NCI-H2029 treated with DMSO at 0.1 percent for 48 hours (cell line): ENCODE measurements at places on chromosomes 5 and 9.

DNA sequence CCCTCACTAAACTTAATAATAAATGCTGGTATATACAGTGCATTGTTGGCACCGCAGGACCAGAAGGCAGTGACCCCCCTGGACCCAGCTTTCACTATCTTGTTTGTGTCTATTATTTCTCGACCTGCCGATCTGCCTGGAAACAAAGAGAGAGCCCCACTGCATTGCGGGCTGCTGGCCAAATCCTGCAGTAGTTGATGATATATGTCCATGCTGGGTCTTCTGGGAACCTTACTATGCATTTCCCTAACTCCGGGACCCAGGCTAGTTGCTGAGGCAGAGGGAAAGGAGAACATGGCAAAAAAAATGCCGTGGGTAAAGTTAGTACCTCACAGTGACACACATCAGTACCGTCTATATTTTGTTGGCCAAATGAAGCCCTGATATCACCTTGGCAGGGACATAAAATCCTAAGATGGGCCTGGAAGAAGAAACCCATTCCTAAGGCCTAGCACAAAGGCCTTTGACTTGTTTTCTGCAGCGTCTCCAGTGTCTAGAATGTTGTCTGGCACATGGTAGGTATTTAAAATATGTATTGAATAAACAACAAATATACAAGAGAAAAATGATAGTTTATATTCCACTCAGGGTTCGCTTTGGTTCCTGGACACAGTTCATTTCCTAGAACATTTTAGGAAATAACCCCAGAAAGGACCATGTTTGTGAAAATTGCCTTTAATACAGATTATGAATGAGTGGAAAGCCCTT lies 46.1 kb downstream of the NMUR2 start:
- DNase-seq = no peak

DNA sequence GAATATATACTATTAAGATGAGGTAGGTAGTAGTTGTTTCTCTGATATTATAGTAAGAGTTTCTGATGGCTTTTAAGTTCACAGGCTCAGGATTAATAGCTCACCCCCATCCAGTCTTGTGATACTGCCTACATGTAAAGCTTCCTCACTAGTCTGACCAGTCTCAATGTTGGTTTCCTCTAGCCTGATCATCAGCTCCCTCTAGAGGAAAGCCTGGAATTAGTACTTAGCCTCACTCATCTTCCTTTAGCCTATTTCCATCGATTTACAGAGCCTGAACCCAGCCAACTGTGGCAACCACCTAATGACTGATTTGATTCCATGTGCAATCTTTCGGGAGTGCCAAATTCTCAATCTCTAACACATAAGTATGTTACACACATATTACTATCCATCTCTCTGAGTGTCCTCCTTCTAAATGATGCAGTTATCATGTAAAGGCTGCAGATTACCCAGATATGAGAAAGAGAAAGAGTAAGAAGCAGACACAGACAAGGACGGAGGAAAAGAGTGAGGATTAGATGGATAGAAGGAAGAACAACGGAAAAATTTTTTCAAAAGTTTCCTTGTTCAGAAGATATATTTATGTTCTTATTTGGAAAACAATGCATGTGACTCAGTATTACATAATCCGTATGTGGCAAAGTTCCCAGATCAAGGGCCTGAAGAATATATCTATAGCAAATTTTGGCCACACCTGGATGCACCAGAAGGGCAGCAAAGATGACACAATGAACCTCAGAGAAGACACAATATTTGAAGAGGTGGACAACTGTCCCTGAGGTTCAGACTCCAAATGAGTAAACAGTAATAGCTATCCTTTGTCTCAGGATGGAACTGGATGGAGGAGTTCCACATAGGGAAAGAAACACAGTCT lies 333.7 kb downstream of the ELAVL2 start:
- peak; percentile 1 for DNase-seq

GRCh38 chr5:65482296-65482735 lies 596 bp upstream of the ADAMTS6 start:
- DNase-seq = no peak

GRCh38 chr9:111945216-111945615 lies 48.6 kb downstream of the UGCG start:
- no peak for DNase-seq

DNA sequence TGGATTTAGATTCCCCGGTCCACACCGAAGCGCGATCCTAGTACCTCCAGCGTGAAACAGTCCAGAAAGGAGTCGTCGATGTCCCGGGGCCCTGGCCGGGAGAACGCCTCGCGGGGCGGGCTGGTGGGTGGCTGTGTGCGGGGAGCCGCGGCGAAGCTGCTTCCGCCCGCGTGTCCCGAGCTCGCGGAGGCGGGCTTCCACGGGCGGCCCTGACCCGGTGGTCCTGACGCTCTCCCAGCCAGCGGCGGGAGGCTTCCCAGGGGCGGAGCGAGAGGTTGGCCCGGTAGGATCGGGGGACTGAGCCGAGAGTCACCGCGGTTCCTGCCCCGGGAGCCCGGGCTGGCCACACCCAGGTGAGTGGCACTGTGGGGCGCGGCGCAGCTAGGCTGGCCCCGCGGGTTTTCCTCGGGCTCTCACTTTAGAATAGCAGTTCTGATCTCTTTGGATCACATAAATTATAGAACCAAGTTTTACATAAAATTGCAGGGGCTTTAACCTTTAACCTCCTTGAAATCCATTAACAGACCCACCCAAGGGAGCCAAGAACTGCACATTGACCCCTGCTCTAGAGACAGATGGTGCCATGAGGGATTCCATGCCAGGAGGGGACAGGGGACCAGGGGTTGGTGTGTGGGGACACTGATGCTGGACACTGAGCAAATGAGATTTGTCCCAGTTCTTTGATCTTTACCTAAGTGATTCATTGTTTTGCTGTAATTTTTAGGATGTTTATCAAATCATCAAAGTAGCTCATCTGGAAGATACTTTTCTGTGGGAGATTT lies 29.2 kb upstream of the IL31RA start:
- DNase-seq = no peak

- DNase-seq = no peak
Measured at GRCh38 chr5:41809128-41809527, 61.1 kb downstream of the OXCT1 start.
